ENCODE measurements at places on chromosomes 13 and 19. TPM values are rescaled to one million over a fixed set of nuclear protein-coding genes. Genes with fewer than 3 reads are reported as not detected.

- peak; percentile 93 for DNase-seq
These were observed 9.3 kb downstream of the PLEKHA4 start for GRCh38 chr19:48858984-48859710.

DNA sequence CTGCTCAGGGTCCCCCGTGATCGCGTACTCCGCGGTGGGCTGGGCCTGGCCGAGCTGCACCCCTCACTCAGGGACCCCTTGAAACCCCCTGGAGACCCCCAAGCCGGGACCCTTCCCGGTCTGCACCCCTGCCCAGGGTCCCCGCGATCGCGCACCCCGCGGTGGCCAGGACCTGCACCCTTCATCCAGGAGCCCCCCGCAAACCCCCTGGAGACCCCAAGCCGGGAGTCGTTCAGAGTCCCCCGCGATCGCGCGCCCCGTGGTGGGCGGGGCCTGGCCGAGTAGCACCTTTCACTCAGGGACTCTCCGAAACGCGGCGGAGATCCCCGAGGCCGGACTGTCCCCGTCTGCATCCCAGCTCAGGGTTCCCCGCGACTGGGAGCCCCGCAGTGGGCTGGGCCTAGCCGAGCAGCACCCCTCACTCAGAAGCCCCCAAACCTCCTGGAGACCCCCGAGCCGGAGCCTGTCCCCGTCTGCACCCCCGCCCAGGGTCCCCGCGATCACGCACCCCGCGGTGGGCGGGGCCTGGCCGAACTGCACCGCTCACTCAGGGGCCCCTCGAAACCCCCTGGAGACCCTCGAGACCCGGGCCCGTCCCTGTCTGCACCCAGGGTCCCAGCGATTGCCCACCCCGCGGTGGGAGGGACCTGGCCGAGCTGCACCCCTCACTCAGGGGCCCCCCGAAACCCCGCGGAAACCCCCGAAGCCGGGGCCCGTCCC lies 748 bp downstream of the LMNB2 start:
- peak; percentile 71 for DNase-seq

GRCh38 chr19:359653-359925 lies 15.0 kb upstream of the MIER2 start:
- DNase-seq, result no peak

GRCh38 chr13:21228738-21229137 lies 52.3 kb downstream of the MRPL57 start:
- DNase-seq, result no peak

- no peak for DNase-seq
These were observed 512.1 kb downstream of the IRS2 start for GRCh38 chr13:109274188-109274821.

- no peak for DNase-seq
These were observed 1.6 kb upstream of the BEST2 start for GRCh38 chr19:12749938-12750521.

DNA sequence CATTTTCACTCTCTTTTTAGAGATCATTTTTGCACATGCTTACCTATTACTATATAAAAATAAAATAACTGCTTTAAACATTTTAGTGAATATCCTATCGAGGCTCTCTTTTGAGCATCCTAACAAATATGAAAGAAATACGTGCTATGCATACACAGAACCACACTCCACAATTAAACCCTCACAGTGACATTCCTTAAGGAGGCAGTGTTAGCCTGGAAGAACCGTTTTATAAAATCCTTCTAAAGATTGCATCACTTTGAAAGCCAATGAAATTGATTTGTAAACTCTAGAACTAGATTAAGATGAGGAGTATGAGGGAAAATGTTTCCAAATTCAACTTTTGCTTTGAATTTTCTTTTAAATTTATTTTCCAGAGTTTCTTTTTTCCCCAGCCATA lies 11.1 kb upstream of the ENOX1 start:
- DNase-seq, result no peak

DNA sequence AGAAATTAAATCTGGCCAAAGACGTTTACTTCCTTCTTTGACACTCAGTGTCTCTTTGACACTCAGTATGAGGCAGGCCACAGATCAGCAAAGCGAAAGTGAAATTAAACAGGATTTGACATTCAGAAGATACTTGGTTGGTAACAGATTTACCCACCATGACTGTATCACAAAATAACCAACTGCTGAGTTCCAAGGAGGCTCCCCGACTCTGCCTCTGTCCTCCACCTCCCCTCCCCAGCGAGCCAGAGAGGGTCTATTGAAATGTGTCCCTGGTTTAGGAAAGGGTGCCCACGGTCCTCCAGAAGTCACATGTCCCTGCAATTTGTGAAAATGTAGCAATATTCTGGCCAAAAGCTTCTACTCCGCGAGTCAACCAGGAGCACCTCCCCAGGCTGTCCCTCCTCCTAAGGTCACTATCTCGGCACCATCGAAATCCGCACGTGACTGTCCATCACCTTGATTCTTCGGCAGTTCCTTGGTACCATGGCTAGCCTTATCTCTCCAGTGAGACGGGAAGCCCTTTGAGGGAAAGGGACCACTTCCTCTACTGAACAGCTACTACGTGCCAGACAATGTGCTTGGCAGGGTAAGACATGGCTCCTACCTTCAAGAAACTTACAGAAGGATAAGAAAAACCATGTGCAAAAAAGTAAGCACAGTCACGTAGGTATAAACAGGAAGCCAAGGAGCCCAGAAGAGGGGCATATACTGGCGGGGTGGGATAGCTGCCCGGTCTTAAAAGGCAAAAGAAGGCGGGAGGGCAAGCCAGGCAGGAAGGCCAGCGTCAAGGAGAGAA lies 1.5 kb downstream of the N4BP2L1 start:
- DNase-seq, result peak; percentile 59

GRCh38 chr13:20118268-20119140 lies 42.3 kb downstream of the GJA3 start:
- DNase-seq, result peak; percentile 33

GRCh38 chr13:25762281-25762680 lies 289.5 kb downstream of the SHISA2 start:
- DNase-seq, result no peak

- peak; percentile 56 for DNase-seq
These were observed 31.2 kb downstream of the TMPRSS9 start for GRCh38 chr19:2391118-2391725.

DNA sequence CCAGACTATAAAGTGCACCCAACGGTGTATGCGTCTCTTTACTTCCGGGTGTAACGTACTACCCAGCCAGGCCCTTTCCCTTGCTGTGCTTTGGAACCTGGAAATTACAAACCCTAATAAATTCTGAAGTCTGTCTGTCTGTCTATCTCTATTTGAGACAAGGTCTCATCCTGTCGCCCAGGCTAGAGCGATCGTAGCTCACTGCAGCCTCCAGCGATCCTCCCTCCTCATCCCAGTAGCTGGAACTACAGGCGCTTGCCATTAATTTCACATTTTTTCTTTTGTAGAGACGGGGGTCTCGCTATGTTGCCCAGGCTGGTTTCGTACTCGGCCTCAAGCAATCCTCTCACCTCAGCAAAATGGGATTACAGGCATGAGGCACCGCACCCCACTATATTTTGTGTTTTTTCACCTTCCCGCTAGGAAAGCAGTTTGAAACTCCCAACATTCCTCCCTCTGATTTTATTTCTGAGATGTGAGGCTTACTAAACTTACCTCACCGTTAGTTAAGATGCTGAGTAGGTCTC lies 469 bp upstream of the RNF6 start:
- DNase-seq, result no peak

DNA sequence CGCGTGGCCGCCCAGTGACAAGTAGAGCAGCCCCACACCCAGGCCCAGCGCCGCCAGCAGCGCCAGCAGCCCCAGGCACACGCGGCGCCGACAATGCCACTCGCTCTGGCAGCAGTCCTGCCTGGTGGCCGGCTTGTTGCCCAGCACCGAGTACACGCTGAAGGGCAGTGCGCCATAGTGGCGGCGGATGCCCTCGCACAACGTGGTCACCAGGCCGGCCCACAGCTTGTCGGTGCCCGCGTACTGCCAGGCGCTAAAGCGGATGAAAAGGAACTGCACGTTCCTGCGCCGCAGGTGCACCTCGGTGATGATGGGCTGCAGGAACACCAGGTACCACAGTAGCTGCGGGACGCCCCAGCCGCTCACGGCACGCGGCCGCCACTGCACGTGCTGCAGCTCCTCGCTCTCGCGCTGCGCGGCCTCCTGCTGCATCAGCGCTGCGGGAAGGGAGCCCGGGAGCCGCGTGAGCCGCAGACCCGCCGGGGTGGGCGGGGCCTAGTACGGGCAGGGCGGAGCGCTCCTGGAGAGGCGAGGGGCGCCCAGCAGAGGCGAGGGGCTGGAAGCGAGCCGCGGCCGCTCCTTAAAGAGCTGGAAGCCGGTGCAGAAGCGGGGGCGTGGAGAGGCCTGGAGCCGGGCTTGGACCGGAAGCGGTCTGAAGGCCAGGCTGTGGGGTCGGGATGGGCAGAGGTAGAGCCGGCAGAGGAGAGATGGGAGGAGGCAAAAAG lies 7.3 kb downstream of the NKPD1 start:
- peak; percentile 42 for DNase-seq

DNA sequence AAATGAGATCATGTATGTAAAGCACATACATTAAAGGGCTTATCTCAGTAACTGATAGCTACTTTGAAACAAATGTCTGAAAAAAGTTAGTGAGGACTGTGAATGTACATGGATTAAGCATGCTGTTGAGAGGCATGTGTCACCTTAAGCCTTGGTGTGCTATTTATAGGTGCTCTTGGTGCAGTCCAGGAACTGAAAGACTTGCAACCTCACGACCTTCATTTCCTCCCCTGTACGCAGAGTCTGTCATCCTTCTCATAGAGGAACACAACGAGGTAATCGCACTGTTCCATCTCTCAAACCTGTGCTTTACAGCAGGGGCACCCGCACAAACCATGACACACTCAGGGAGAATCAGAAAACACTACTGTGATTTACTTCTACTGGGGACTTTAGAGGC lies 65.6 kb downstream of the UFM1 start:
- DNase-seq, result peak; percentile 35

GRCh38 chr19:40529093-40529954 lies 47.3 kb upstream of the SHKBP1 start:
- DNase-seq, result peak; percentile 92

DNA sequence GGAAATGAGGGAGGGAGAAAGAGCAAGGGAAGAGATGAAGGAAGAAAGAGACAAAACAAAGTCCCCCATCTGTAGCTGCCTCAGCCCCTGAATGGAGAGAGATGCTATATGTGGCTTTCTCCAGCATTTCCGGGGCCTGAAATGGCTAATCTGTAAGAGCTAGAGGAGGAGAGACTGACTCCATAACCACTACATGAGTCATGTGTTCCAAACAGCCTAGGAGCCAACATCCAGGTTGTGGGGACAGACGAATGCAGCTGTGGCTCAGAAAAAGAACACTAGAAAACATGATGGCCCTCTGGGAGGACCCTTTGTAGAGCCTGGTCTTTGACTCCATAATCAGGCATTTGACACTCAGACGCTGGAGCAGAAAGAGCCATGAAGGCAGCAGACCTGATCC lies 292.0 kb upstream of the ZNF507 start:
- DNase-seq, result no peak

DNA sequence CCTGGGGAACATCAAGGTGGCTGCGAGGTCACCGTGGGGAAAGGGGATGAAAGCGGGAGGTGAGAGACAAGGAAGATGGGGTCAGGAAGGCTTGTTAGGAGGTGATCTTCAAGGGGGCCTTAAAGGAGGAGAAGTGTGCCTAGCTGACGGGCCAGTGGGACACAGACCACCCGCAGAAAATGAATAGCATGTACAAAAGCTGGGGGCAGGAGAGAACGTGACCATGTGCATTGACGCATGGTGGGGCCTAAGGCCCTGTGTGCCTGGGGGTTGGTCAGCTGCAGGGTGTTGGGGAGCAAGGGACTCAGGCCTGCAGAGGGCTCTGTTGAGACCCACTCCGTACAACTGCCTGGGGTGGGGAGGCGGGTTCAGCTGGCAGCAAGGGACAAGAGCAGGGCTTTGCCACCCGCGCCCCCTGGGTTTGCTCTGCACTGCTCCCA lies 5.9 kb downstream of the RAB8A start:
- no peak for DNase-seq

DNA sequence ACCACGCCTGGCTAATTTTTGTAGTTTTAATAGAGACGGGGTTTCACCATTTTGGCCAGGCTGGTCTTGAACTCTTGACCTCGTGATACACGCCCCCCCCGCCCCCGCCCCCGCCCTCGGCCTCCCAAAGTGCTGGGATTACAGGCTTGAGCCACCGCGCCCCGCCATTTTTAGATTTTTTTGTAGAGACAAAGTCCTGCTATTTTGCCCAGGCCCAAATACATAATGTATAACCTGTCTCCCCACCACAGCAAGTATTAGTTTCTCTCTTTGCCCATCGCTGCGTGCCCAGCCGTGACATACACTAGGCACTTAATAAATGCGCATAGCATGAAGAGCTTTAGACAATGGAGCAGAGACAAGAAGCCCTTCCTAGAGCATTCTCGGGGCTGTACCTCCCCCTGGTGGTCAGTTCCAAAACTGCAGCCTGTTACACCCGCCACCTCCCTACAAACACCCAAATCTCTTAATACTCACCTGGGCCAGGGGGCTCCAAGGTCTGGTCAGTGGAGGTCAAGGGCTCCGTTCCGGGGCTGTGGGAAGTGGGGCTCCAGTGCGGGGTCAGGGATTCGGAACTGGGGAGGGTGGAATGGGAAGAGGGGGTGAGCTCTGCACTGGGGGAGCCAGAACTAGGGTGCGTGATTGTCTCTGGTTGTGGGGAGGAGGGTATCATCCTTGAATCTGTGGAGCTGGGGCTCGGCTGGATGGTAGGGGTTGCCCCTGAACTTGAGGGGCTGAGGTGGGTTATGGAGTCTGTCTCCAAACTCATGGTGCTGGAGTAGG lies 22.5 kb downstream of the IQCN start:
- DNase-seq, result peak; percentile 90

DNA sequence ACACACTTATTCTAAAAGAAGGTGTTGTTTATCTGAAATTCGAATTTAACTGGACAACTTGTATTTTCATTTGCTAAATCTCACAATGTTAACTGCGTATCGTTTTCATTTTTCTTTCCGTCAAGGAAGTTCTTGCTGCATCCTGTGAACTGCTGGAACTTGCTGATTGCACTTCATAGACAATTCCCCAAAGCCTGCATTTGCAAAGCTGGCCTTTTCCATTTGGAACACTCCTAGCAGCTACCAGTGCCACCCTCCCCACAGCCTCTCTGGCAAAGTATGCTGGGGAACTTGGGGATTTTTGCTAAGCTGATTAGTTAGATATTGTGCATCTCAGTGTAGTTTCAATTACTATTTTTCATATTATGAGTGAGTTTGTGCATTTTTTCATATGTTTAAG lies 20.4 kb upstream of the ARGLU1 start:
- no peak for DNase-seq

ERICH6B gene
- total RNA-seq, result not detected

HCN2 gene
- total RNA-seq, result 0.41 TPM

ZNF616 gene
- total RNA-seq, result 8.7 TPM

ADPRHL1 gene
- 0.10 TPM for total RNA-seq

ZNF578 gene
- total RNA-seq, result 0.36 TPM

ZIC2 gene
- total RNA-seq, result not detected

CYP4F8 gene
- not detected for total RNA-seq

OR7C1 gene
- not detected for total RNA-seq

ADGRE3 gene
- total RNA-seq, result not detected

TRPC4 gene
- not detected for total RNA-seq

SIGLEC10 gene
- total RNA-seq, result not detected

ZNF723 gene
- total RNA-seq, result not detected

TMEM86B gene
- 6.1 TPM for total RNA-seq
